ENCODE measurements at places on chromosomes 5 and 9.

GRCh38 chr9:72947984-72948465 is 4.8 kb downstream of the ALDH1A1 start:
- DNase-seq: no peak

GRCh38 chr5:88502179-88503040 is 233.8 kb upstream of the TMEM161B start:
- peak; percentile 27 for DNase-seq

DNA sequence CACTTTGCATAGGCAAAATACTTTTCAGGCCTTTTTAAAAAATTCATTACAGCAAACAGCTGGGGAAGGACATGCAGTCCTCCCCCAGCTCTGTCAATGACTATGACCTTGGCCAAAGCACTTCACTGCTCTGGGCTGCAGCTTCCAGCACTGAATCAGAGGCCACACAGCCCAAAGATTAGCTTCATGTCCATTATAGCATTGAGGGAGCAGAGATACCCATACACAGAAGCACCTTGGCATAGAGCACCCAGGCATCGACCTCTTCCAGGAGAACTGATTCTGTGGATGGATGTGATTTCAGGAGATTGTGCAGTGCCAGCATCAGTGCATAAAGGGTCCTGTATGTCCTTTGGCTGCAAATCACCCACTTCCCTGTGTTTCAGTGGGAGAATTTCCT is 241.9 kb downstream of the MARCHF11 start:
- no peak for DNase-seq

- DNase-seq: no peak
These were observed 136.3 kb downstream of the TMEM232 start for GRCh38 chr5:110590187-110590586.

DNA sequence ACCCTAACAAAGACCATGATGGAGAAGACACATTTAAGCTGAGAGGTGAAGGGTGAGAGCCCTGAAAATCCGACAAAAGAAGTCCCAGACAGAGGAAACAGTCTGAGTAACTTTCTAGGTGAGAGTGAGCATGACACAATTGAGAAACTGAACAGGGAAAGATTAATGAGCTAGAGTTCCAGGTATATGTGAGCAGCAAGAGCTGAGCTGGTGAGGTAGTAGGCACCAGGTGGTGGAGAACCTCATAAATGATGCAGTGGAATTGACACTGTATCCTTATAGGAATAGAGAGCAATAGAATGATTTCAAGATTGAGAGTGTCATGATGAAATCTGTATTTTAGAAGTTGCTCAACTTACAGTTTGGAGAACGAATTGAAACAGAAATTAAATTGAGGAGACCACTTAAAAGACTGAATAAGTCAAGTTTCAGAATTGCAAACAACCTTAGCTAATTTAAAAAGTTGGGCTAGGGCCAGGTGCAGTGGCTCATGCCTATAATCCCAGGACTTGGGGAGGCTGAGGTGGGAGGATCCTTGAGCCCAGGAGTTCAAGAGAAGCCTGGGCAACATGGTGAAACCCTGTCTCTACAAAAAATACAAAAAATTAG is 89.8 kb downstream of the NREP start:
- DNase-seq: no peak
